ENCODE measurements at places on chromosomes 6 and 20. TPM values are rescaled to one million over a fixed set of nuclear protein-coding genes. Genes with fewer than 3 reads are reported as not detected.
A peak's percentile ranks its signal among the peaks of the same experiment; 100 is the strongest.

- no peak overlapping the region for H3K4me3 ChIP-seq
- no peaks in the 10 kb centered on the region for H3K27me3 ChIP-seq
- H3K36me3 ChIP-seq: no peaks in the 10 kb centered on the region
- peak; percentile 68 for DNase-seq
- no peak overlapping the region for H3K27ac ChIP-seq
Observed at GRCh38 chr6:9250852-9251251, 815.5 kb upstream of the SLC35B3 start.

DNA sequence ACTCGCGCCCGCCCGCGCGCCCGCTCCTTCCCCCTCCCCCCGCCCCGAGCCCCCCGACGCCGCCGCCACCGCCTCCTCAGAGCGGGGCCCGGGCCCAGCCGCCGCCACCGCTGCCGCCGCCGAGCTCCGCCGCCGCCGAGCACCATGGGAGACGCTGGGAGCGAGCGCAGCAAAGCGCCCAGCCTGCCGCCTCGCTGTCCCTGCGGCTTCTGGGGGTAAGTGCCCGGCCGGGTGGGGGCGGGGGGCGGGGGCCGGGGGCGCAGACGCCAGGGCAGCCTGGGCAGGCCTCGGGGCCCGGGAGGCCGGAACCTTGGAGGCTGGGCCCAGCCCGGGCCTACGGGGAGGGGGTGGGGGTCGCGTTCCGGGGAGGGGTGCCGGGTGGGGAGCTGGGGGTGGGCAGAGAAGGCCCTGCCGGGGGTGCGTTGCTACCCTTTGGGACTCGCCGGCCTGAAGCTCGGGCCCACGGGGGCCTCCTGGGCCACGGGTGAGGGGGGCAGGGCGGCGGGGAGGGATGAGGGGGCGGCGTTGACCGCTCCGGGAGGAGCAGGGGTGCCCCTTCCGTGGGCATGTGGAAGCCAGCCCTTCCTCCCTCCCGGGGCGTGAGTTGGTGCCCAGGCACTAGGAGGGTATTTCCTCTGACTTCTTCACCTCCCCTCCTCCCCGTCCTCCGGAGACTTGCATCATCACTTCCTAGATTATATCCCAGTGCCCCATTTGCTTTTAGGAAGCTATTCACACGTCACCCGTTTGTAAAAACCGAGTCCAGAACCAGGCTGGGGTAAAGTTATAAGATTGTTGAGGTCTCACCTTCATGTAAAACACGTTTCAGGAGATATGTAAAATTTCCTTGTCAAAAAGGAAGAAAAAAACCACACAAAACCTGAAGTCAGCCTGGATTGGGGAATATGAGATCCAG, 533 bp downstream of the ZFAND3 start:
- no peaks in the 10 kb centered on the region for H3K4me1 ChIP-seq
- H3K27ac ChIP-seq: no peak overlapping the region
- peak; percentile 40 for DNase-seq

GRCh38 chr6:112018619-112019416, 35.1 kb upstream of the CCN6 start:
- no peak for DNase-seq
- H3K4me3 ChIP-seq: no peak overlapping the region
- H3K36me3 ChIP-seq: no peaks in the 10 kb centered on the region
- no peaks in the 10 kb centered on the region for H3K4me1 ChIP-seq
- H3K27me3 ChIP-seq: no peaks in the 10 kb centered on the region

DNA sequence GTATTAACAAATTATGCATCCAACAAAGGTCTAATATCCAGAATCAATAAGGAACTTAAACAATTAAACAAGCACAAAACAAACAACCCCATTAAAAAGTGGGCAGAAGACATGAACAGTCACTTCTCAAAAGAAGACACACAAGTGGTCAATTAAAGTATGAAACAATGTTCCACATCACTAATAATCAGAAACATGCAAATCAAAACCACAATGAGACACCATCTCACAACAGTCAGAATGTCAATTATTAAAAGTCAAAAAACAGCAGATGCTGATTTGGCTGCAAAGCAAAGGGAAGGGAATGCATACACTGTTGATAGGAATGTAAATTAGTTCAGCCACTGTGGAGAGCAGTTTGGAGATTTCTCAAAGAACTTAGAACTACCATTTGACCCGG, 129.3 kb downstream of the PFDN4 start:
- no peak overlapping the region for H3K4me3 ChIP-seq
- H3K36me3 ChIP-seq: no peaks in the 10 kb centered on the region
- H3K27me3 ChIP-seq: no peaks in the 10 kb centered on the region
- no peak overlapping the region for H3K27ac ChIP-seq

GRCh38 chr20:58720890-58721289, 28.3 kb downstream of the NPEPL1 start:
- H3K27ac ChIP-seq: no peak overlapping the region
- H3K4me1 ChIP-seq: no peaks in the 10 kb centered on the region
- H3K36me3 ChIP-seq: peaks cover 10% of the 10 kb centered on the region
- H3K27me3 ChIP-seq: no peaks in the 10 kb centered on the region
- no peak for DNase-seq

DNA sequence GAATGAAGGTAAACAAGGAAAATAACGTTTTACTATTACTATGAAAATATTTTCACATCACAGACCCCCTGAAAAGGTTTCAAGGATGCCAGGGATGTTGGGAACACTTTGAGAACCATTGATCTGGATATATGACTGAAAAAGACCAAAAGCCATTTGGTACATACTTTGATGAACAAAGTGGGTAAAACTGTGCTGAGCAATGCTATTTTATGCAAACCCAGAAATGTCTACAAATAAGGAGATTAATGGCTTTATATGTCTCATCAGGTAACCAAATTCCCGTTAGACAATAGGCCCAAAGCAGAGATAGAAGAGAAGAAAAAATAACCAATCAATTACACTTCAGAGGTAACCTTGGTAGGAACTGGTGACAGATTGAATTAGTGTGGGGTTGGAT, 101.4 kb upstream of the CNKSR3 start:
- H3K27me3 ChIP-seq: no peaks in the 10 kb centered on the region
- H3K4me3 ChIP-seq: no peak overlapping the region
- no peak for DNase-seq
- no peak overlapping the region for H3K27ac ChIP-seq
- no peaks in the 10 kb centered on the region for H3K4me1 ChIP-seq
- H3K36me3 ChIP-seq: no peaks in the 10 kb centered on the region

- H3K4me3 ChIP-seq: no peak overlapping the region
- H3K27ac ChIP-seq: no peak overlapping the region
- H3K27me3 ChIP-seq: peaks cover 28% of the 10 kb centered on the region
- H3K4me1 ChIP-seq: no peaks in the 10 kb centered on the region
Observed at GRCh38 chr6:111478749-111479148, 4.3 kb downstream of the REV3L start.

DNA sequence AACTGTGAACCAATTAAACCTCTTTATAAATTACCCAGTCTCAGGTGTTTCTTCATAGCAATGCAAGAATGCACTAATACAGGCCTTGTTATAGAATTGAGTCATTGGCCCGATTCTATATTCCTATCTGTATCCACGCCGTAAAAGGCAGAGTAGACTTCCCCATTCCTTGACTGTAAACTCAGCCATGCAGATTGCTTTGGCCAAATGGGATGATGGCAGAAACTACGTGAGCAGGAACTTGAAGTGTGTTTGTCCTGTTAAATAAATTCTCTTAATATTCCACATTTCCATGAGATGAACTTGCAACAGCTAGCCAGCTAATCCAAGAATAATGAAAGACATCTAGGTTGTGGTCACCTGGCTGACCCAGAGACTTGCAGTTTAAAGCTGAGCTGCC, 3.9 kb upstream of the SAYSD1 start:
- no peak for DNase-seq
- H3K4me3 ChIP-seq: no peak overlapping the region
- H3K27ac ChIP-seq: no peak overlapping the region
- no peaks in the 10 kb centered on the region for H3K4me1 ChIP-seq
- H3K36me3 ChIP-seq: no peaks in the 10 kb centered on the region

DNA sequence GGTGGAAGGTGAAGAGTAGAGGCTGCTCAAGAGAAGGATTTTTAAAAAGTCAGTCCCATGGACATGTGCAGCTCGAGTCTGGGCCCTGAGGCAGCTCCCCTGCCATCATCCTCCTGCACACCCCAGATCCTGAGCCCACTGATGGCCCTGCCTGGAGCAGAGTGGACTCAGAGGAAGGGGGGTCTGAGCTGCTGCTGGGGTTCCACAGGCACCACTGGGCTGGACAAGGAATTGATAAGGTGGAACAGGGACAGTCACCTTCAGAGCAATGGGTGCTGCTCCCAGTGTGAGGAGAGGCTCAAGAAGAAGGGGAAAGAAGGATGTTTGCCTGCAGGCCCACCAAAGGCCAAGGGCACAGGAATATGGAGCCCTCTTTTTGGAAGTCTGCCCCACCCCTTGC, 6.2 kb downstream of the ULBP2 start:
- H3K4me3 ChIP-seq: no peak overlapping the region
- peaks cover 29% of the 10 kb centered on the region for H3K27me3 ChIP-seq
- H3K36me3 ChIP-seq: no peaks in the 10 kb centered on the region

DNA sequence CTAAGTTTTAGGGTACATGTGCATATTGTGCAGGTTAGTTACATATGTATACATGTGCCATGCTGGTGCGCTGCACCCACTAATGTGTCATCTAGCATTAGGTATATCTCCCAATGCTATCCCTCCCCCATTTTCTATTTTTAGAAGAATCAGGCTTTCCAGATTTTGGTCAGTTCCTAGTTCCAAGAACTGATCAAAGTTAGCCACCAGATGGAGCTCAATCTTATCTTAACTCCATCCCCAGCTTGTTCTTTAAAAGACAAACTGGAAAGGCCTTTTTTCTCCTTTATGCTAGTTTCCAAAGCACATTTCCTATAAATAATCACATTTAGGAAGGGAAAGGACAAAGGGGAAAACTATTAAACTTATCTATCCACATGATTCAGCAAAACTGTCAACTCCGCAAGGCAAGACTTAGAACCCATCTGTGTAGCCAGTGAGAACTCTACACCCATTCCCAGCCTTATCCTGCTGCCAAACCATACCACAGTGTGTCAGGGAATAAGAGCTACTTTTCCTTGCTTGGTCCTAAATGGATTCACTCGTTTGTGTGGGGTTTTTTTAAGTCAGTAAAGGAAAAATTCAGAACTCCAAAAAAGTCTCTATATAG, 22.8 kb upstream of the KHDC1 start:
- no peak overlapping the region for H3K27ac ChIP-seq
- H3K4me3 ChIP-seq: no peak overlapping the region
- DNase-seq: no peak
- H3K27me3 ChIP-seq: no peaks in the 10 kb centered on the region
- H3K4me1 ChIP-seq: no peaks in the 10 kb centered on the region
- H3K36me3 ChIP-seq: peaks cover 6% of the 10 kb centered on the region

DNA sequence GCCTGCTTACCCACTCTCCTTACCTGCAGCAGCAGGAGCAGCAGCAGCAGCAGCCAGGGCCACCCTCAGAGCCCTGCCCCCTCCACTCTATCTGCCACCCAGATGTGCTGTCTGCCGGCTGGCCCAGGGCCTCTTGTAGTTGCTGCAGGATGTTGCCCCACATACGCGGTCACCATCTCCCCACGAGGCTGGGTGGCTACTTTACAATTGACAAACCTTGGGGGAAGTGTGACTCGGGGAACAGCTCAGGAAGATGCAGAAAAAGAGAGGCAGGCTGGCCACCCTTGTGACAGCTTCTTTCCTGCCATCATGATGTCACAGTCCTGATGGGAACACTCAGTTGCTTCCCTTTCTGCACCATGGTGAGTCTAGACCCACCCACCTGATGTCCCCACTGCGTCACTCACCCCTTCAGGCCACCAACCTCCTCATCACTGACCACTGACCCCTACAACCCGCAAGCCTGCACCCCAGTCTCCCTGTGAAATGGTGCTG, 14.5 kb downstream of the TREM1 start:
- no peak overlapping the region for H3K4me3 ChIP-seq
- no peak for DNase-seq
- no peaks in the 10 kb centered on the region for H3K27me3 ChIP-seq
- no peak overlapping the region for H3K27ac ChIP-seq

DNA sequence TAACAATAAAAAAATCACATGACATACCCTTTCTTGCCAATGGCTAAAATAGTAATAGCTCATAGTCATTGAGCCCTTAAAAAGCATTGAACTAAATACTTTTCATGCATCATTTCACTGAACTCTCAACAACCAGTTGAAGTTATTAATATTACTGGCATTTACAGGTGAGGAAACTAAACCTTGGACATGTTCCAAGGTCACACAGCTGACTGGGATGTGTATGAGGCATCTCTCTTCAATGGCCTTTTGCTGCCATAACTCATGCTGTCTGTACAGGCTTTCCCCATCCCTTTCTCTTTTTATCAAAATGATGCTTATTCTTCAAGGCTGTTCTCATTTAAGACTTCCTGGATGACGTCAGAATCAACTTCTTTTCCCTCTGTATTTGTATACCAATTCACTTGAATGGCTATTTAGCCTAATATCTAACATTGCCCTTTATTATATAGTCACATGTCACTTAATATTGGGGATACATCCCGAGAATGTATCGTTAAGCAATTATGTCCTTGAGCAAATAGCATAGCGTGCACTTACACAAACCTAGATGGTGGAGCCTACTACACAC, 476.4 kb downstream of the KIF16B start:
- H3K4me3 ChIP-seq: no peak overlapping the region
- H3K4me1 ChIP-seq: no peaks in the 10 kb centered on the region
- H3K27ac ChIP-seq: no peak overlapping the region

DNA sequence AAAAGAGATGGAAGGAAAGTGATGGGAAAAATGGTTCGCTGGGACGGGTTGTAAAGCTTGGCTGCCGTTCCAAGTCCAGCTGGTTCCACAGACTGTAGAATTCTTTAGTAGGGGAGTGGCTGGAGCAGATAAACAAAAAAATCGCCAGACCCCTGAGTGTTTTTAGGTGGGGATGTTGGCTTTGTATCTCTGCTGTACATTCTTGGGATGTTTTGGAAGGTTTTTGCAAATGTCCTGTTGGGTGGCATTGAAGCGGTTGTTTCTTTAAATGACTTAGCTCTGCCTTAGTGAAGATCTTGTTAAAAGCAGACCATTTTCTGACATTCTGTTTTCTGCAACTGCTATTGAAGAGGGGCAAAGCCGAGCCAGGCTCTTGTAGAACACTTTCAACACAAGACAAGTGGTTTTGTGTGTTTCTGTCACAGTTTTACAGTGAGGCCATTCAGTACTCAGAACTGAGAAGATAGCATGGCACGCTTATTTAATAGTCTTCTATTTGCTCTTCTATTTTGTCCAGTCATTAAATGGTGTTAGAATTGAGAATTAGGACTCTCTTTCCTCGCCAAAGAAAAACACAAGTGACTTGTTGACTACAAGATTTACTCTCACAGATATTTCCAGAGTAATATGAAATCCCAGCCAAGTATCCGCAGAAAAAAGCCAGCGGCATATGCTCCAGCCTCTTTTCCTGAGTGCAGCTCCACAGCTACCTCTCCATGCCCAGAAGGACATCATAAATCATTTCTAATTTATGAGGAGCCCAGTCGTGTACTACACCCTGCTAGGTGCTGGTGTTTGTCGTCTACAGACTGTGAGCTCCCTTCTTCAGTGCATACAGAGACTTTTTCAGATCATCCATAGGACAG, 65.8 kb downstream of the PHACTR2 start:
- H3K4me3 ChIP-seq: no peak overlapping the region
- H3K36me3 ChIP-seq: peaks cover 21% of the 10 kb centered on the region
- peaks cover 28% of the 10 kb centered on the region for H3K4me1 ChIP-seq
- no peak for DNase-seq
- no peaks in the 10 kb centered on the region for H3K27me3 ChIP-seq

- H3K36me3 ChIP-seq: no peaks in the 10 kb centered on the region
- H3K4me3 ChIP-seq: no peak overlapping the region
- DNase-seq: no peak
Observed at GRCh38 chr6:83463886-83464285, 33.0 kb upstream of the ME1 start.

GRCh38 chr6:42764911-42765648, 16.8 kb upstream of the BICRAL start:
- peaks cover 9% of the 10 kb centered on the region for H3K36me3 ChIP-seq
- no peak overlapping the region for H3K4me3 ChIP-seq
- H3K27me3 ChIP-seq: no peaks in the 10 kb centered on the region
- no peak overlapping the region for H3K27ac ChIP-seq
- peaks cover 4% of the 10 kb centered on the region for H3K4me1 ChIP-seq

The ELOVL2 gene
- 0.46 TPM for total RNA-seq

The SMIM28 gene
- not detected for total RNA-seq

The IL17F gene
- total RNA-seq: not detected
